ENCODE measurements at places on chromosomes 6 and 20.
A peak's percentile ranks its signal among the peaks of the same experiment; 100 is the strongest.

DNA sequence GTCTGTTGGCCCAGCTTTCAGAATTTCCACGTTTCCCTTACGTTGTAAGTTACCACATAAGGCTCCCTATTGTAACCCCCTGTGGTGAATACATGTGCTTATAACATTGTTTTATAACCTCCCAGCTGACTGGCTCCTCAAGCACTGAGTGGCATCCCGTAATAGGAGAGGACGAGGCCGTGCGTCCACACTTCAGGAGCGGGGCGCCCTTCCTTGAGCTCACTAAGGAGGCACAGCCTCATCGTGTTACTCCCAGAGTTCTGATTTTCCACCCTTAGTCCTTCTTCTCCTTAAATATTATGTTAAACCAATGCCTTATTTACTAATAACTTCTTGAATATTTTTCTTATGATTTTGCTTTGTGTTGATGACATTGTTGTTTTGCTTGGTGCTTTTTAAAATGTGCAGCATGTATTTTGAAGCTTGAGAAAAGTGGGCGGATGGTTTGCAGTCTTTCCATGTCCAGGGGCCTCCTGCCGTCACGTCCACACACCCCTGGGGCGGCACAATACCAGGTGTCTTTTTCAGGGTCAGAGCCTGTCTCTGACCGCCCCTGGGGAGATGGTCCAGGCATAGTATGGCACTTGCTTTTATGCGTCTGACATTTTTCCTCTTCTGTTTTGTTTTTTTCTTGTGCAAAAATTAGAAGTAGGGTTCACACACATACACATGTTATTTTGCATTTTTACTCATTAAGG is 181.8 kb downstream of the DLL1 start:
- DNase-seq = no peak

GRCh38 chr6:105330913-105331312 is 72.0 kb downstream of the PREP start:
- no peak for DNase-seq

GRCh38 chr20:3318226-3318884 is 79.4 kb upstream of the SLC4A11 start:
- DNase-seq = no peak

- no peak for DNase-seq
Observed at GRCh38 chr6:96675597-96675996, 112.7 kb downstream of the FHL5 start.

DNA sequence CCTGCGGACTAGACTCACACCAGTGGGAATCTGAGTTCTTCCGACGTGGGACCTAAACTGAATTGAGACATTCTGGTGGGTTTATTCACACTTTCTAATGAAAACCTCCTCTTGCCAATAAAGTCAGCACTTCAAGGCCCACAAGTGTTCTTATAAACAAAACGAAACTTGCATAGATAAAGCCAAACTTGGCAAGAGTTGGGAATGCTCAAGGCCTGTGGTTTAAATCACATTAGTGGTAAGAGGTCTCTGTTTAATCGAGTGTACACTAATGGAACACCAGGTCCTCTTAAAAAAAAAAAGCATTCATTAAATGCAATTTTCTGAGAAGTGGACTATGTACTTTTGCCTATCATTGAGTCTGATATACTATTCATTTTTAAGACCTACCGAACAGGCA is 143.3 kb downstream of the SMOC2 start:
- no peak for DNase-seq

DNA sequence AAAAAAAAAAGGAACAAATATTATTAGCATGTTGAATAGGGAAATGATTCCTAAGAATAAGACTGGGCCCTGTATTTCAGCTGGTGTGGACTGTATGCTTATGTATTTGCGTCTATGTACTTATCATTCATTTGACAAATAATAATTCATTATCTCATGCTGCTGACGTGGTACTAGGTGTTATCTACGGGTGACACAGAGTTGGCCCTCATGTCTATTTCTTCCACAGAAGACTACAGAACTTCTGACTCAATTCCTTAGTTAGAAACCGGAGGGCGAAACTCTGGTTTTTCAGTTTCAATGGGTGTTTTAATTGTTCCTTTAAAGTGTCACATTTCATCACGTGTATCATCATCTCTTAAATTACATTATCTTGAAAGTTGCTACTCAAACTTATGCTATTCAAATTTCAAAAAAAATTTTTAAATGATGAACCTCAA is 305.9 kb downstream of the CLIC5 start:
- no peak for DNase-seq

DNA sequence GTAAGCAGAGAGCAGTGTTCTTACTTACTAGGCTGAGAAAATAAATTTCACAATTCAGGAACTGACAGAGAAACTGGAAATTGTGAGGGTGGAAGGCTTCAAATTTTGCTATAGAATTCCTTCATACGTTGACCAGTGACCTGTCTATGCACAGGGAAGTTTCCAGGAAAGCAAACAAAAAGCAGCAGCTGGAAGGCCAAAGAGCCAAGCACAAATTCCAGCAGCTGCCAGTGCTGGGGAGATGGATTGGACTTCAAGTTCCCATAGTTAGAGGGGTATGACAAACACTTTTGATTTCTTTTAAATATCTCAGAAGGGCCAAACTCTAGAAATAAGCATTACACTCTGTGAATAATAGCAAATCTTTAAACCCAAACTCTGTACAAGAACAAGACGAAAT is 299.1 kb upstream of the KCNQ5 start:
- peak; percentile 48 for DNase-seq

GRCh38 chr6:11139051-11139960 is 27.8 kb upstream of the ERVFRD-1 start:
- peak; percentile 20 for DNase-seq

GRCh38 chr6:122416825-122417224 is 17.4 kb downstream of the HSF2 start:
- no peak for DNase-seq

GRCh38 chr6:21128601-21129000 is 464.9 kb upstream of the SOX4 start:
- no peak for DNase-seq

DNA sequence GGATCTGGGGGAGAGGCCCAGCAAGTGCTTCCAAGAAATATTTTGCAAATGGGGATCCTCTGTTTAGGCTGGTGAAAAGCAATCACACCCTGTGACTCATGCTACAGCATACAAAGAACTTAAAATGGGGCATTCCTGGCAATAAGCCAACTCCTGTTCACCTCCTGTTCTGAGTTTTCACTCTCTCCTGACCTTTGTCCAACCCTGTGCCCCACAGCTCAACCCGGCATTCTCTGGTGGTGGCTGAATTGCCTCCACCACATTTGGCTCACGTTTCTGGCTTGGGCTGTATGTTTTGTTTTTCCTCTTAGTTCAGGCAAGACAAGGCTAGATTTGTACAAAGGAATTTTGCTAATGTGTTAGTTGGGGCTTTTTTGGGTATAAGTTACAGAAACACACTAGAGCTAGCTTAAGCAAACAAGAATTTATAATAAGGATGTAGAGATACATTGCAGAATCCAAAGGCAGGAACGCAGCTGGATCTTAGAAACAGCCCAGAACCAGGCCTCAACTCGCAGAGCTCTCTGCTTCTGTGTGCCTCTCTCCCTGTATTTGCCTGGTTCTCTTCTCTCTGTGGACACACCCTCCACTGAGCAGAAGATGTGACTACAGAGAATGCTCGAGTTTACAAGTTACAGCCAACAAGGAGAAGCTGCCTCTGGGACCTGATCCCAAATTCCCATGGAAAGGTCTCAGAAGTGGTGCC is 9.4 kb downstream of the ABCC10 start:
- DNase-seq = peak; percentile 97

DNA sequence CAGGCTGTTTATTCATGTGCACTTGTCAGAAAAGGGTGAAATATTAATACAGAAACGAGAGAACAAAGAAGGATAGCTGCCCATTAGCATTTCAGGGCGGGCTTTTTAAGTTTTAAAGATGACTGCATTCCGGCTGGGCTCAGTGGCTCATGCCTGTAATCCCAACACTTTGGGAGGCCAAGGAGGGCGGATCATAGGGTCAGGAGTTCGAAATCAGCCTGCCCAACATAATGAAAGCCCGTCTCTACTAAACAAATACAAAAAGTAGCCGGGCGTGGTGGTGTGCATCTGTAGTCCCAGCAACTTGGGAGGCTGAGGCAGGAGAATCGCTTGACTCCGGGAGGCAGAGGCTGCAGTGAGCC is 130.5 kb downstream of the HFE start:
- DNase-seq = peak; percentile 26

DNA sequence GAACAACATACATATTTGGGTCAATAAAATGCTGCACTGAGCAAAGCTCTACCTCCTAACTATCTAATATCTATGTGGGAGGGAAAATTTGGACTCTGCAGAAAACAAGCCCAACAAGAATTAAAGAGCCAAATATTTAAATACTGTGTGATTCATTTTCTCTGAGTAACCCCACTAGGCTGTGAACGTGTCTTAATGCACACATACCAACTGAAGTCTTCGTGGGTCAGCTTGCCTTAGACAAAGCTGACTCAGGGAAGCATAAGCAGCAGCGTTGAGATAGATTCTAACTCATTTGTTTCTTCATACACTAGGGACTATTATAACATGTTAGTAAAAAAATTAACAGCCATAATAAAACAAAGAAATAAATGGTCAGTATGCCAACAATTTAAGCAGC is 114.3 kb downstream of the GJA1 start:
- DNase-seq = peak; percentile 76

- peak; percentile 48 for DNase-seq
Observed at GRCh38 chr6:141675957-141676356, 456.8 kb upstream of the GJE1 start.

- DNase-seq = no peak
Observed at GRCh38 chr6:43241446-43241845, 1.8 kb upstream of the TTBK1 start.

GRCh38 chr6:71478834-71479541 is 190.4 kb downstream of the OGFRL1 start:
- peak; percentile 98 for DNase-seq

GRCh38 chr20:431012-431904 is 23.2 kb downstream of the RBCK1 start:
- DNase-seq = peak; percentile 59

DNA sequence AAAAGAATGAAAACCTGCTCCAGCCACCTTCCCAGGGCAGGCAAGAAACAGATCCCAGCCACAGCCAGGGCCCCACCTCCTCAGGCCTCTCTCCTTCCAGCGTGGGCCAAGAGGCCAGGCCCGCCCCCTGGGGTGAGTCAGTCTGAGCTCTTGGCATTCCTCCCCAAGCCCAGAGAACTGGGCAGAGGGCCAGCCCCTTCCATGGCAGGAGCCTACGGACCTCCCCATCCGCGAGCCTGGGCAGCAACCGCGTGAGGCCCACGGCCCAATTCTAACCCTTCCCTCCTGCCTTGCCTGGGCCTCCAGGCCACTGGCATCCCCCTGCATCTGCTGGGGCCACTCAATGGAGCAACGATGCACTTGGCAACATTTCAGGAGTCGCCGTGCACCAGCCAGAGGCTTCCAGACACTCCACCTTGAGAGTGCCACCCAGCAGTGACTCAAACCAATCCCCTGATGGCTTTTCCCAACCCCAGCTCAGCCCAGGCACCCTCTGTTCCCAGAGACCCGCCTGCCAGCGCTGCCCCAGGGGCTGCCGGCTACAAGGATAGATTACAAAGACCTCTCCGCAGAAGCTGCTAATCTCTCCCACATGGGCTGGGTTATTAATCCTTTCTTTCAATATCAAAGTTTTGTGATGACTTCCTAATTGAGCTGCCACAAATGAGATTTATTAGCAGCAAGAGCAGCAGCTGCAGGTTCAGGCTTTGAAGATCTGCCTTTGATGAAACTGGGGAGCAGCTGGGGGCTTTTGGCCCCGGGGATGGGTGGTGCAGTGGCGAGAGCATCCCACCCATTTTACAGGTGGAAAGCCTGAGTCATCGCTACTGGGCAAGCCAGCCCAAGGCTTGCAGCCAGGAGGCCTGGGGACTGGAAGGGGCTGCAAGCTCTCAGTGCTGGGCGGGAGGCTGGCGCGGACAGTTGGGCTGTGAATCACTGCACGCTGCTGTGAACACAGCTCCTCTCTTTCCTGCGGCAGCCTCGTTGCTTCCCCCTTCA is 85.7 kb downstream of the NFATC2 start:
- DNase-seq = peak; percentile 97

- peak; percentile 62 for DNase-seq
Observed at GRCh38 chr6:56349194-56349593, 101.8 kb upstream of the COL21A1 start.

- DNase-seq = no peak
Observed at GRCh38 chr6:159376516-159377158, 207.4 kb downstream of the FNDC1 start.

DNA sequence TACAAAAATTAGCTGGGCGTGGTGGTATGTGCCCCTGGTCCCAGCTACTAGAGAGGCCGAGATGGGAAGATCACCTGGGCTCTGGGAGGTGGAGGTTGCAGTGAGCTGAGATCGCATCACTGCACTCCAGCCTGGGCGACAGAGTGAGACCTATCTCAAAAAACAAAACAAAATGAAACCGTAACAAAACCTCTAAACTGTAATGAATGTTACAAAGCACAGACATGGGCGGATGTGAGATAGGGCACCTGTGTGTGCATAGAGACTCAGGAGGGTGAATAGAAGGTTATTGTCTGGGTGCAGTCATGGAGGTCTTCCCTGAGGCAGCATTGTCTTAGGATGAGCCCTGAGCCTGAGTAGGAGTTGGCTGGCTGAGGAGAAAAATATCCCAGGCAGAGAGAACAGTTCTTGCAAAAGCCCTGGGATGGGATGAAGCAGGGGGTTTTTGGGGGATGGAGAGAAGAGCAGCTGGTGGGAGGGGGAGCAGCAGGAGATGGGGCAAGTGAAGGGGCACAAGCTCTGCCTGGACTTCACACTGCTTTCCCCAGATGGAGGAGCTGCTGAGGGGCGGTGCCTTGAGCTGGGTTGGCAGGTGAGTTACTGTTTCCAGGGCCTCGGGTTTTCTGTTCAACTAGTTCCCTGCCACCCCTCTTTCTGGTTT is 5.2 kb downstream of the BCAS4 start:
- DNase-seq = no peak

- peak; percentile 32 for DNase-seq
Observed at GRCh38 chr6:14283600-14284235, 166.1 kb downstream of the CD83 start.

GRCh38 chr20:64083378-64083803 is 807 bp downstream of the LKAAEAR1 start:
- peak; percentile 70 for DNase-seq

GRCh38 chr20:58891718-58892140 is 39.2 kb downstream of the GNAS start:
- no peak for DNase-seq

DNA sequence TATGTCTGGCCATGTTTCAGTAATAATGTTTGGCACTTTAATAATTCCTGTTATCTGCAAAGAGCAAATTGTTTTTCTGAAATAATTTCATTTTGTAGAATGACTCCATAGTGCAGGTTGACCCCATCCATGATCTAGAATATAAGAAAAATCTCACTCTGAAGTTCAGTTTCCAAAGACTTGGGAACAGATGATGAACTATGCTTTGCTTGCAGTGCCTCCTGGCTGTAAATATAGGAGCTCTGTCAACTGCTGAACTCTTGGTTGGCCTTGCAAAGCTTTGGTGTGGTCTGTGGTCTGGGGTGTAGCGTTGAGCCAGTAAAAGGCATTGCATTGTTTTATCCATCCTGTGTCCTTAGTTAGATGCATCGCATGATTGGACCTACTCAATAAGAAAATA is 104.0 kb downstream of the PLCB4 start:
- DNase-seq = peak; percentile 17

Data from cardiac fibroblast (primary cell).